CMK (cell line): ENCODE measurements at places on chromosomes 3 and 15.
A peak's percentile ranks its signal among the peaks of the same experiment; 100 is the strongest.

- DNase-seq, result no peak
These were observed 84.6 kb downstream of the DGKG start for GRCh38 chr3:186277268-186277909.

GRCh38 chr15:57698991-57699390 is 7.5 kb upstream of the POLR2M start:
- DNase-seq, result no peak

GRCh38 chr3:128353991-128354687 is 112.6 kb downstream of the DNAJB8 start:
- DNase-seq, result no peak

DNA sequence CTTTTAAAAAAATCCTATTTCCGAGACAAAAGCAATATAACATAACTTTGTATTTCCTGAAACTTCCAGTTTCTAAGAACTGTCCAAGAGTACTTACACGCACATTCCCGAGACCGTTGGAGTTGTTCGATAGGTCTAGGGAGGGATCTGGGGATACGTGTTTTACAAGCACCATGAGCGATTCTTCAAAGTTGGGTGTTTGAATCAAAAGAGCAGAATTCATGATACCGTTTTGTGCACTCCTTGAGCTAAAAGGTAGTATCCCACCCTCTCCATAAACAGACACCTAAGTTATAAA is 700 bp upstream of the EDEM1 start:
- no peak for DNase-seq

GRCh38 chr3:70919661-70920060 is 607.2 kb upstream of the MDFIC2 start:
- DNase-seq, result no peak

DNA sequence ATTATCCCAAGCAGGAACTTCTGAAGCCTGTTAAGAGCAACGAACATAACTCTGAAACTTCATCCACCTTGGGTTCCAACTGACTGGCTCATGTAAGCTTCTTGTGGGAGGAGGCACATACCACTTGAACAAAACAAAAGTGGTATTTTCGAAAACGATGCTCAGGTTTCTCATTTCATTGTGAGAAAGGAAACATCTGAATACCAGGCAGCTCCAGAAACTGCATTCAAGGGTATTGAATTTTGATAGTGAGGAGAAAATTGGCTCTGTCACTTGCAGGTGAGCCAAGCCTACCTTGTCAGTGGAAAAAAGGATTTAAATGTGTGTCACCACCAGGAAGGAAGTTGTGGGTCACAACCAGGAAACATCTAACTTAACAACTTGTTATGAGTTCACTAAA is 218.1 kb upstream of the SATB1 start:
- DNase-seq, result no peak

GRCh38 chr3:60643831-60644230 is 607.4 kb downstream of the FHIT start:
- no peak for DNase-seq

DNA sequence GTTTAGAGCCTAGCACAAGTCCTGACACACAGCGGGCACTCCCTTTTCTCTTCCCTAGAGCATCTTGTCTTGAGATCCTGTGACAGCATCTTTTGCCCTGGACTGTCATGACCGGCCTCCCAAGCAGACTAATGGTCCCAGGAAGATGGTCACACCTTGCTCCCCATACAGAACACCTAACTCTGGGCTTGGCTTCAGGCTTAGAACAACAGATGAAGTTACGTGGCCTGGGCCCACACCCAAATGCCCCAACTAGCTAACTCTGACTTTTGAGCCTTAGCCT is 781 bp upstream of the IP6K1 start:
- no peak for DNase-seq

- DNase-seq, result no peak
These were observed 419.7 kb downstream of the ZBTB20 start for GRCh38 chr3:114727373-114727772.

GRCh38 chr3:71066356-71066755 is 517.2 kb downstream of the FOXP1 start:
- DNase-seq, result no peak

- DNase-seq, result no peak
These were observed 887.2 kb downstream of the NAALADL2 start for GRCh38 chr3:175746308-175746707.

GRCh38 chr3:129324855-129325254 is 46.2 kb downstream of the HMCES start:
- DNase-seq, result no peak

- DNase-seq, result no peak
These were observed 67.2 kb downstream of the ST6GAL1 start for GRCh38 chr3:186997473-186997939.

- no peak for DNase-seq
These were observed 20.0 kb upstream of the CMTM6 start for GRCh38 chr3:32522682-32523081.

- no peak for DNase-seq
These were observed 241.9 kb downstream of the NTRK3 start for GRCh38 chr15:88014454-88015160.

DNA sequence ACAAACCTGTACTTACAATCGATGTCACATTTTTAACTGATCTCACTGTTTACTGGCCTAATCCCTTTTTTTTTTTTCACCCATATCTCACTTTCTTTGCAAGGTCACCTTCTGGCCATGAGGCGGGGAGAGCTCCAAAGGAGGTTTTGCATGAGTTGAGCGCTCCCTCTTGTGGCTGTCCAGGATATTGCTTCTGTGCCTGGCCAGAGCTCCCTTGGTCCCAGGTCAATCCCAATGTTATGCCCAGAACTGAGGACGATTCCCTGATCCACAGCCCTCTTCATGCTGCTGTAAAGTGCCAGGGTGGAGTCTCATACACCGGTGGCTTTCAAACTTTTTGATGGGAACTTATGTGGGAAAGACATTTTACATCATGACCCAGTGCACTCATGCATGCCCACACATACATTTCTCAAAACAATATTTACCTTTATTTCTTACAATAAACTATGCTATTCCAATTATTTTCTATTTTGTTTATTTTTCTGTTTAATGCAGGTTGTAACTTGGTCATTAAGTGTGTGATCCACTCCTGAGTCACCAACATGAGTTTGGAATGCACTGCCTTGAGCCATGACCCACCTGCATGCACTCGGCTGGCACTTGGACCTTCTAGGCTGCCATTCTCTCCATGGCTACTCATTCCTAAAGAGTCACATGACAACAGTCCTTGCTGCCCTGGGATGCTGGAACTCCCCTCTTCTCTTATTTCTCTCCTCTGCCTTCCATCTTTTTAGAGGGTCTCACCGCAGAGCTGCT is 9.6 kb upstream of the SST start:
- DNase-seq, result peak; percentile 27

DNA sequence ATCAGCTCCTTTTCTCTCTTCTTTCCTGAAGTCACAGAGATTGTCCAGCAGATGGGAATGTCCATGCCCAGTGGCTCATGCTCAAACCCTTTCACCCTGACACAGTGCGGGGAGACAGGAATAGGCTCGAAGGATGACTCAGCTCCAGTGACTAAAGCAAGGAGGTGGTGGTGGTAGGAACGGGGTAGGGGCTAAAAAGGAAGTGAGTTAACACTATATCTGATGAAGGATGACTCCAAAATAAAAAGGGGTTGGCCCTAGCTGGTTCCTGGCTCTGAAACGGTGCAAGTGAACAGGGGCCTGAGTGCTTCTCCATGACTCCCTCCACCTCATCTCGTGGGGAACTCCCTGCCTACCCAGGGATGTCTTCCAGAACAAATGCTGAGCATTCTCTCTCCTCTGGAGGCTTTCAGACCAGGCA is 167.4 kb upstream of the LPP start:
- no peak for DNase-seq

DNA sequence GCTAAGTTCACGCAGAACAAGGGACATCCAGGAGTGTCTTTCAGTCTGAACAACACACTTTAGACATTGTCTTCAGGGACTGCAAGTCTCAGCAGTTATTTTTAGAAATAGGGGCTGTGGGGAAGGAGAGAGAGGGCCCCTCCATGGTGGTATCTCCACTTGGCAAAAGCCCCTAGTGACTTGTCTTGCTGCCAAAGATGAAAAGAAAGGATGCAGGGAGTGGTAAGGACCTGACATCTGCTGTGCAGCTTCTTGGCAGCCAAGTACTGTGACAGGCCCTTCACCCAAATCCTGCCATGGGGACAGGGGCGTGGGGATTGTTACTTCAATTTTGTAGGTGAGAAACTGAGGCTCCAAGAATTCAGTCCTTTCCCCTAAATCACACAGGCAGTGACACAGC is 21.0 kb upstream of the SEMA6D start:
- no peak for DNase-seq

- DNase-seq, result no peak
These were observed 18.1 kb upstream of the TRAT1 start for GRCh38 chr3:108804437-108804836.

DNA sequence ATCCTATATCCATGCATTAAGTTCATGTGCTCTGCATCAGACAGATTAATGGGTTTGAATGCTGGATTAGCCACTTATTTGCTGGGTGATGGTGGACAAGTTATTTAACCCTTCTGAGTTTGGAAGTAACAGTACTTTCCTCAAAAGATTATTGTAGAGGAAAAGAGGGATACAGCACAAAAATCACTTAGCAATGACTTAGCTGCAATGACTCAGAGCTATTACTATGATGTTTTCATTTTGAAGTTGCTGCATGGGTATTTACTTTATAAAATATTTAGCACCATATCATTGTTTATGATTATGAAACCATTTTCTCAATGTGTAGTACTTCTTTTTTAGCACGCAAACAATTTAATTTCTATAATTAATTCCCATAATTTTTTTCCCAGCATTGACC is 248.4 kb downstream of the MYRIP start:
- no peak for DNase-seq

DNA sequence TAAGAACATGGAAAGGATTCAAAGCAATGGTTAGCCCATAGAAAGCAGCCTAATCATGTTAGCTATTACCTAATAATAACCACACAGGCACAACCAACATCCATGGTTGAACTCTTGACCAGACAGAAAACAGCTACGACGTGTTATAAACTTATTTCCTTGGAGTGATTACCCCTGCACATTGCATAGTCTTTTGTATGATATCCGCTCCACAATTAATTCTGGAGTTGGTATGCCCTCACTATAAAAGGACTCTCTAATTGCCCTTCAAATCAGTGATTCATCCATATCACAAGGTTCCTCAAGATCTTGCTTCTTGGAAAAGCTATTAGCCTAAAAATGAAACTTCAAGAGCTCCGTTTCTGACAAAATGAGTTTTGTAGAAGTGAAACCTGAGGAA is 117.9 kb downstream of the SYNPR start:
- no peak for DNase-seq

GRCh38 chr15:79244876-79245275 is 37.6 kb upstream of the ANKRD34C start:
- DNase-seq, result no peak

- no peak for DNase-seq
These were observed 28.6 kb downstream of the KCNAB1 start for GRCh38 chr3:156148946-156149381.

- DNase-seq, result no peak
These were observed 498 bp downstream of the PDE12 start for GRCh38 chr3:57556459-57557084.

- DNase-seq, result no peak
These were observed 9.1 kb upstream of the SYN2 start for GRCh38 chr3:11995120-11995519.

GRCh38 chr3:195177422-195178123 is 93.4 kb downstream of the XXYLT1 start:
- DNase-seq, result no peak

DNA sequence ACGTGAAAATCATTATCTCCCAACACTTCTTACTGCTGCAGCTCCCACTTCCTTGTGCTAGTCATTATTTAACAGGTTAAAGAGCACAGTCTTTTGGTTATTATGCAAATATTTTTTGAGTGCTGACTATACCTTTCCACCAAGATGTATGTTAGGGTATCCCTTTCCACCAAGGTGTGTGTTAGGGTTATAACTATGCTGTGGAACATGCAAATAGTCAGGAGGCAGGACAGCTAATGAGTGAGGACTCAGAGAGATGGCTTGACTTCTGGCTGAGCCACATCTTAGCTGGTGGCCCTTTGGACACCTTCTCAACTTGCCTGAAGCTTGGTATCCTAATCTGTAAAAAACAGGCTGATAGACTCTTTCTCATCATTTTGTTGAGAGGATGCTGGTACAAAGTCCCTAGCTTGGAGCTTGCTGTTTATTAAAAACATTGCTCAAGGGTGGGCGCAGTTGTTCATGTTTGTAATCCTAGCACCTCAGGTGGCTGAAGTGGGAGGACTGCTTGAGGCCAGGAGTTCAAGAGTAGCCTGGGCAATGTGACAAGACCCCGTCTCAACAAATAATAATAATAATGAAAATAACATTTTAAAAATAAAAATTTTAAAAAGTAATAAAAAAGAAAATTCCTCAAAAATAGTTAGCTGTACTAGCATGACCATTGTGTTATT is 160.5 kb upstream of the ADAMTS9 start:
- no peak for DNase-seq

DNA sequence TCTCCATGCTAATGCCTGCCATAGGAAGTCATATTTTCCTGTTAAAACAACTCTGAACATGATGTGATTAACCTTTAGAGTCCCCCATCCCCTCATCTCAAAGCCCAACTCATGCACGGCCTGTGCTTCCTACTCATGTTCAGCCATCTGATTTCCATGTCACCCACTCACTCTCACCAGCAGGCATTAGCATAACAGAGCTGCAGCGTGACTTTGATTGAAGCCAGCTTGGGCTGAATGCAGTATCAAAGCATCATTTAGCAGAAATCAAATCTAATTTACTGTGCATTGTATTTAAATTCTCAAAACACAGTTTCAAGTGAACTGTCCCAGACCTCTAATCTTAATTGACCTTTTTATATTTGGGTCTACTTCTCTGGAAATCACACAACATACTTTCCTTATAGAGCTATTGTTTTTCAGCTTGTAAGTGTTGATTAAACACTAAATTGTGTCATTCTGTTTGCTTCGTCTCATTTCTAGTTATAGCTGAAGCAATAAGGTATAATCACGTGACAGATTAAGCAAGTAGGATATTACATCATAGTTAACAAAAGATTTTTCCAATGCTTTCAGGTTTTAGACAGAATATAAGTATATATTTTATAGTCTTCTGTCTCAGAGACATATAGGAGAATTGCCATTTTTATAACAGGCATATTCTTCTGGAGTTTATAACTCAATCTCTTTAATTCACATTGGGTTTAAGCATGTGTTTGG is 501.5 kb downstream of the ROBO2 start:
- no peak for DNase-seq

GRCh38 chr3:33473813-33474212 is 33.6 kb upstream of the UBP1 start:
- no peak for DNase-seq

GRCh38 chr3:148090156-148090555 is 607.5 kb upstream of the AGTR1 start:
- no peak for DNase-seq
